ENCODE measurements at places on chromosomes 1 and 21.

- DNase-seq = no peak
Measured at GRCh38 chr1:22804406-22804805, 93.8 kb downstream of the EPHB2 start.

- no peak for DNase-seq
Measured at GRCh38 chr1:47208374-47208850, 18.6 kb upstream of the PDZK1IP1 start.

DNA sequence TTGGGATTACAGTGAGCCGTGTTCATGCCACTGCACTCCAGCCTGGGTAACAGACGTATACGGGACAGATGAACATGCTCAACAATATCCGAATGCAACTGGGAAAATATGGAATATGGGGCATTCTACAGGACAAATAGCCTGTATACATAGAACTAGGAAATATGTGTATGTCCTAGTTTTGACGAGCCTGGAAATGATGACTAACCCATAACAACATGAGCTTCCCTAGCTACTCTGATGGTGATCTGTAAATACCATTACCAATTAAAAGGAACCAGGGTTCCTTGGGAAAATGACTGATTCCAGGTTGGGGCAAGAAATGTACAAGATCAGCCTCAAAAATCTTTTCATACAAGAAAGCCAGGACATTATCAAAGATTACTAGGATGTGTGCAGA lies 42.8 kb upstream of the ARTN start:
- DNase-seq = no peak

DNA sequence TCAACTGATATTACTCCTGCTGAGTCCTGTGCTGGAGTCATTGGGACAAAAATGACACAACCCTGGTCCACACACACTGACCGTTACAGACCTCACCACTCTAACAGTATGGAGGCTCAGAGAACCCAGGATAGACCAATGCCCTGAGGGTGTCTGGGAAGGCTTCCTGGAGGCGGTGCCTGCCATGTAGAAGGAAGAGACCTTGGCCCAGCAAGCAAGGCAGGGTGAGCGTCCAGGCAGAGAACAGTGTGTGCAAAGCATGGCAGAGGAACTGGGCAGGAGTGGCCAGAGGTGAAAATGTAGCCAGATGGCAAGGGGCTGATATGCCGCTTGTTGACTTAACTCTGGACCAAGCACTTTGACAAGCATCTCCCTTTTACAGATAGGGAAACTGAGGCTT lies 85.5 kb downstream of the VWA5B1 start:
- DNase-seq = no peak

GRCh38 chr1:36183309-36183856 lies 27.4 kb downstream of the MAP7D1 start:
- no peak for DNase-seq
